ENCODE measurements at places on chromosomes 12 and 14. TPM values are rescaled to one million over a fixed set of nuclear protein-coding genes. Genes with fewer than 3 reads are reported as not detected.
A peak's percentile ranks its signal among the peaks of the same experiment; 100 is the strongest.

Gene SPPL3
- 46.3 TPM for total RNA-seq

Gene TMEM229B
- total RNA-seq = 0.22 TPM

- no peak for DNase-seq
These were observed 154.9 kb downstream of the DYRK2 start for GRCh38 chr12:67803278-67803993.

DNA sequence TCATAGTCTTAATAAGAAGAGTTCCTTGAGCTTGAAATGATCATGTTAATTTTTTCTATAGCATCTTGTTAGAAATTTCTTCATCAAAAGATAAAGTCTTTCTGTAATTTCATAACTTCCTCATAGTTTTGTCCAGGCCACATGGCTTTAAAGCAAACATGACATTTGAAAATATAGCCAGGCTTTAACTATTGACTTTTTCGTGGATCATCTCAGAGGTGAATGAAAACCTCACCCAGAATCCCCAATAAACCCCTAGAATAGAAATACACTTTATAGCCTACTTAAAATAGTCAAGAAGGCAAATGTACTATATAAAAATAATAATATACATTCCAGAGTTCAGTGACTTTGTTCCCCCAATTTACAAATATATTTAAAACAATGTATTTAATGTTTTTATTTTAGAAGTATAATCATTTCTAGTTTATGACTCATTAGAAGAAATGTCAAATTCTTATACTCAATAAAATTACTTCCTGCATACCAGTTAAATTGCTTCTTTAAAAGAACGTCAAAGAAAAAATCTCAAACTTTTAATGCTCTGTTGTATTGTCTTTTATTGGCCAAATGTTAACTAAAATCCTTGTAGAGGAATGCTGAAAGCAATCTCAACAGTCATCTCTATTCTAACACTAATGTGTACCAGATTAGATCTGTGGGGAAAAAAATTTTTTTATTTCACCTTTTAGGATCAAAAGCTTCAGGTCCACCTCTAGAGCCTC lies 21.6 kb downstream of the EXOC5 start:
- no peak for DNase-seq

GRCh38 chr12:6784761-6785160 lies 4.6 kb upstream of the CD4 start:
- DNase-seq = no peak

- peak; percentile 23 for DNase-seq
These were observed 16.0 kb upstream of the PPP1R1A start for GRCh38 chr12:54604436-54604835.

GRCh38 chr14:97106609-97107008 lies 309.4 kb downstream of the VRK1 start:
- no peak for DNase-seq

Data from H9 (cell line).